Fibroblast of skin of left biceps (primary cell): ENCODE measurements at places on chromosomes 16 and 17.
A peak's percentile ranks its signal among the peaks of the same experiment; 100 is the strongest.

- DNase-seq, result no peak
Observed at GRCh38 chr17:34993031-34993430, 12.7 kb downstream of the LIG3 start.

- DNase-seq, result no peak
Observed at GRCh38 chr17:50421308-50422051, 4.5 kb upstream of the ACSF2 start.

- DNase-seq, result peak; percentile 8
Observed at GRCh38 chr17:83199500-83200201, 120.2 kb downstream of the METRNL start.

- DNase-seq, result no peak
Observed at GRCh38 chr17:17129466-17129865, 76.7 kb downstream of the PLD6 start.

- no peak for DNase-seq
Observed at GRCh38 chr16:868386-868755, 67.8 kb upstream of the GNG13 start.

DNA sequence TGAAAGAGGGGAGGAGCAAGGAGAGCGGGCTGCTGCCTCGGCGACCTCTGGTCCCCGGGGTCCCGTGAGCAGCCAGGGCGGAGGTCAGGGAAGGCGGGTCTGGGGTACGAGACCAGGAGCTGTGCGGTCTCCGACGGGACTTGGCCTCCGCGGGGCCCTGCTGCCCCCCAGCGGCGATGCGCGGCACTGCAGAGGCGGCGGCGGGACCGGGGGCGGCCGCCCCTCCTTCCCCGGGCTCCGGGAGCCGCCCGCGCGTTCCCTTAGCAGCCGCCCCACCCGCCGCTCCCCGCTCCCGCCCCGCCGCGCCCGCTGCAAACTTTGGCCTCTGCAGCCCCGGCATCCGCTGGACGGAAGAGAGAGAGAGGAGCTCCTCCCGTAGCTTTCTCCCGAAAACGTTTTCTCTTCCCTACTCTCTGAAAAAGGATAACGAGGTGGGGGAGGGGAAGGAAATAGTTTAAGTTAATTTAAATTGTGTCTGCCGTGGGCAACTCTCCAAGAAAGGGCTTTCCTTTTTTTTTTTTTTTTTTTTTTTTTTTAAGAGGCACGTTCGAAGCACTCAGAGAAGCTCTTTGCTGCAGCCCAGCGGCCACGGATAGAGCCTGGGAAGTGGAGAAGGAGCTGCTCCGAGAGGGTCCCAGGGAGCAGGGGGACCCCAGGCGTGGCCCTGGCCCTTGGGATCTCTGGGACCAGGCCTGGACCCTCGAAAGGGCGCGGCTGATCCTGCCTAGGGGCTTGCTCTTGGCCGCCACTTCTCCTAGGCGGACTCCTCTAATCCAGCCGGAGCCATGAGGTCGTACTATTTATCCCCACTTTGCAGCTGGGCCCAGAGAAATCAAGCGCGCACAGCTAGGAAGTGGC, 43.2 kb downstream of the C16orf82 start:
- peak; percentile 15 for DNase-seq
